Fibroblast of the aortic adventitia (primary cell): ENCODE measurements at places on chromosomes 13 and 19.

DNA sequence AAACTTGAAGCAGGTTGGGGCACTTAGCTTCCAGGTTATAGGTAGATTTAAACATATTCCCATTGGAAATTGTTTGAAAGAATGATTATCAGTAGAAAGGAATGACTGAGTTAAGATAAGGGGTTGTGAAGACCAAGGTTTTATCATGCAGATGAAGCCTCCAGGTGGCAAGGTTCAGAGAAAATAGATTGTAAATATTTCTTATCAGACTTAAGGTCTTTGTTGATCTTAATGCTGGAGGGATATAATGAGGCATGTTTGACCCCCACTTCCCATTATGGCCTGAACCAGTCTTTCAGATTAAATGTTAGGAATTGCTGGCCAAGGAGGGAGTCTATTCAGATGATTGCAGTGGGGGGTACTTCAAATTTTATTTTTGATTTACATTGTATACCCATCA is 1486.5 kb upstream of the PRR20A start:
- DNase-seq, result no peak

DNA sequence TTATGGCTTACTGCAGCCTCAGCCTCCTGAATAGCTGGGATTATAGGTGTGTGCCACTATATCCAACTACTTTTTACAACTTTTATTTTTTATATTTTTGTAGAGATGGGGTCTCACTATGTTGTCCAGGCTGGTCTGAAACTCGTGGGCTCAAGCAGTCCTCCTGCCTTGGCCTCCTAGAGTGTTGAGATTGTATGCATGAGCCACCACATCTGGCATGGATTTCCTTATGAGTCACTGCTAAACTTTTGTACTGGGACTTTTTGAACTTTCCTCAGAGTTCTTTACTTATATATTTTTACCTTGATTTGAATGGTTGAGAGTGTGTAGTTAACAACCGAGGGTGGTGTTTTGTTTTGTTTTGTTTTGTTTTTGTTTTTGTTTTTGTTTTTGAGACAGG is 33.4 kb downstream of the DNAJC3 start:
- DNase-seq, result peak; percentile 69

- peak; percentile 56 for DNase-seq
Observed at GRCh38 chr13:51818781-51819511, 15.0 kb upstream of the DHRS12 start.

DNA sequence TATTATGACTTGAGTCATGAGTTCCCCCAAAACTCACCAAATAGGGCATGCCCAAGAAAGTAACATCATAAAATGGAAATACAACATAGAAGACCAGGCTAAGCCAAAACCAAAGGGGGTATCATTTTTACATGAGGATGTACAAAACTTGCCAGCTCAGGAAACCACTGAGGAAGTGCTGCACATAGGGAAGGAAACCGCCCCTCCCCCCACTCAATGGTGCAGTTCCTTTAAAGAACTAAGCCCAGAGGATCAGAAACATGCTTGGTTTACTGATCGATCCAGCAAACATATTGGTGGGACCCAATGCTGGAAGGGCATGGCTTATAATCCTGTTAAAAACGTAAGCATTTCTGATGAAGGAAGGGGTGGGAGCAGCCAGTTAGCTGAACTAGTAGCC is 4.2 kb upstream of the ZNF486 start:
- no peak for DNase-seq

- no peak for DNase-seq
Observed at GRCh38 chr19:2747349-2747748, 7.5 kb upstream of the SLC39A3 start.

DNA sequence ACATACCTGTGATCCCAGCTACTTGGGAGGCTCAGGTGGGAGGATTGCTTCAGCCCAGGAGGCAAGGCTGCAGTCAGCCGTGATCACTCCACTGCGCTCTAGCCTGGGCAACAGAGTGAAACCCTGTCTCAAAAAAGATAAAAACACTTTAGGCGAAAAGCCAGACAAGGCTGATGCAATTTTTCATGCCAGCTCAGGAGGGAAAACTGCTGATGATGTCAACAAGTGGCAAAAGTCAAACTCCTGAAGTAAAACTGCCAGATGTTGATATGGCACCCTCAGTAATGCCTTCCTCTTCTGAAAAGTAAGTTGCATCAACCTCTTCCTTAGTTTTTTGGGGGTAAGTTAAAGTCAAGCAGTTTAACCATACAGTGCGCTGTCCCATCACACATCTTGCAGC is 15.6 kb downstream of the ZNF599 start:
- no peak for DNase-seq

DNA sequence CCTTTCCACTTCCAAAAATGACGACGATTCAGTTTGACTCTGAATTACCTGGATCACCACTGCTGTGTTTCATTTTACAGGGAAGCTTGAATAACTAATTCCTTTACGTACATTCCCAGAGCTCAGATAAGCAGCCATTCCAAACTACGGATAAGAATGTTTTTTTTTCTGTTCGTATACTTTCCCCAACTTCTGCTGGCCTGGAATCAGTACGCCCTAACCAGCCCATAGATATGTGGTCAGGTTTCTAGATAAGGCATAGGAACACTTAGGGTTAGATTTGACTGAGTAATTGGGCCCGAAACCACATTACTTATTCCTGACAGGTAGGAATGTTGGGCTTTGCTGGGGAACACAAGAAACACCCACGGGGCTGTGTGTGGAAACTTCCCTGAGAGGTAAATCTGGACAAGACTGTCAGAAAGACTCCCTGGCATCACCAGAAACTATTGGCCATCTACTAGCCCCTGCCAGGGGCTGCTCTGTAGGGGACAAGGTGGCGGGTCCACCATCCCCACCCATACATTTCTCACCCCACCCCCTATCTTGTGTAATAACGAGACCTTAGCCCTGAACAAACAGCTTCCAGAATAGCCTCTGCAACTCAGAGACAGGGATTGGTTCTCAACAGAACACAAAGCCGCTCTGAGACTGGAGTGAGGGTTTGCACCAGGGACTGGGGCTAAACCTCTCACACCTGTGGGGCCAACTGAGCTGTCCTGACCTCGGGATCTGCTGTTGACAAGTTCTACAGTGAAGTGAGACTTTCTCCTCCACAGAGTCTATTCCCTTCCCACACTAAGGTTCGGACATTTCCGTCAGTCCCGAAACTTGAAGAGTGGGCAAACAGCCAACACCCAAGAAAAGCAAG is 15.6 kb downstream of the RHPN2 start:
- DNase-seq, result peak; percentile 88

DNA sequence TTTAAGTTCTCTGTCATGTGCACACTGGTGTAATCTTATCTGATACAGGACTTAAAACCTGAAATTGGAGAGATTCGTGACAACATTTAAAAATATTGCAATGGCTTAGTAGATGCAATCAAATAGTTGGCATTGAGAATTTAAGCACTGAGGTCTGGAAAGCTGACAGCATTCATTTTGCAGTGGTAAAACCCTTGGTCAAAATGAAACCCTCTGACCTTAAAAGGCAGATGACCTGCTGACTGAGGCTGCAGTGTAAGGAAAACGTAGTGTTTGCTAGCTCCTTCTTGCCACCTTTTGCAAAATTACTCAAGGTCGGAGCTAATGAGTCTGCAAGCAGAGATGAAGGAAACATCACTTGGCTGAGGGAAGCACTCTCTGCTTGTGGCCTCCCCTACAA is 150.6 kb downstream of the KCTD12 start:
- DNase-seq, result peak; percentile 36

GRCh38 chr13:64338671-64339070 is 2891.5 kb downstream of the PCDH9 start:
- no peak for DNase-seq

DNA sequence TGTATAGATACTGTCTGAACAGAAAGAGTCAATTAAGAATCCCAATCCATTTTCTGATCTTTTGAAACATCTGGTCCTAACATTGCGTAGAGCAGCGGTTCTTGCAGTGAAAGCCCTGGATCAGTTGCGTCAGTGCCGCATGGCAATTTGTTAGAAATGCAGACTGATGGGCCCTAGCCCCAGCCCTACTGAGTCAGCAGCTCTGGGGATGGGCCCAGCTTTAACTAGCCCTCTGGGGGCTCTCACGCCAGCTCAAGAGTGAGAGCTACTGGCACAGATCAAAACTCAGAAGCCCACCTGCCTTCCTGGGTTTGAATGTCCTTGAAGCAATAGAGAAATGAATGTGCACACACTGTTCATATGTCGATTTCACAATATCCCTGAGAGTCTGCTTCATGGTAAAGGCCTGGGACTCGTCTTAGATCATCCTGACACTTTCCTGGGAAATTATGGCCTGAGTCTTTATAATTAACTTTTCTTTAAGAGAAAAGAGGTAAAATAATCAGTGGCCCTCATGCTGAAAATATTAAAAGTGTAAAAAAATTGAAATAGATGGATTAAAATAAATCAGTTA is 206.8 kb upstream of the TMTC4 start:
- DNase-seq, result no peak

DNA sequence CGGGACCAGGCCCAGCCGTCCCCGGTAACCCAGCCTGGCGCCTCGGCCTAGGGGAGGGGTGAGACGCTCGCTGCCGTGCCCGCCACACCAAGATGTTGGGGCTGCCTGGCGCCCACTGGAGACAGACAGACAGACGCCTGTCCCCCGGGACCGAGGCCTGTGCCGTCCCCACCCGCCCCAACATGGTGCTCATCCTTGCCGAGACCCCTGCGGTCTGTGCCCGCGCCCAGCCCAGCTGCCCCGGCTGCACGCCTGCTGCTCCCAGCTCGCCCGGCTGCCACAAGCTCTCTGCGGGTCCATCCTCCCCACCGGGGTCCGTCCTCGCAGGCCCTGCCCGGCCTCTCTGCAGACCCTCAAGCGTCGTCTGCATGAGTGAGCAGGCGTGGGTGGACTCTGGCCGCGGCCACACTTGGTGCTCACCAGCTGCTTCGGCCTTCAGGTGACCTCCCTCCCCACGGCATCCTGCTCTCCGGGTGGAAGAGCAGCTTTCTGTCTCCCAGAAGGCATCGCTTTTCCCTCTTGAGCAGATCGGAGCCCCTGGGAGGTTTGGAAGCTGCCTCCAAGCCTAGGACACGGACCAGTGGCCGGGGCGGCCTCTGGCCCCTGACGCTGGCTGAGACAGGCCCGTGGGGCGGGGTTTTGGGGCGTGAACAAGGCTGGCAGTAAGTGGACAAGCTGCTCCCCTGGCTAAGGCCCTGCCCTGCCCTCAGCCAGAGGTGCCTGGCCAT is 6.7 kb upstream of the TMPRSS9 start:
- no peak for DNase-seq

- no peak for DNase-seq
Observed at GRCh38 chr19:14940266-14940665, 1.0 kb upstream of the OR7C2 start.

DNA sequence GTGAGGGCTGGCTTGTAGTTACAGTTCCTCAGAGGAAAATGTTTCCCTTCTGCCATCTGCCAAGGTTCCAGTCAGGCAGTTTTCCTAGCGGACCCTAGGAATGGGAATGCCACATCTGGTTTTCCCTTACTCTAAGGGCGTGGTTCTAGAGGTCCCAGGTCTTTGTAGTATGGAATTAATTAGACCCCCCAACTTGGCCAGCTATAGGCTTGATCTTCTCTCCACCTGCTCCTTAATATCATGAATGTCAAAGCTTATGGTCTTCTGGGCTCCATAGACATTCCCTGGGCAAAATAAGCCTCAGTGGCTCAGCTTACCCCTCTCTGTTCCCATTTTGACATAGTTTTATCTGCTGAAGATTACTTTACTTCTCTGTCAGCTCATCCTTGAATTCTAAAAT is 70.0 kb downstream of the ZNF568 start:
- no peak for DNase-seq

DNA sequence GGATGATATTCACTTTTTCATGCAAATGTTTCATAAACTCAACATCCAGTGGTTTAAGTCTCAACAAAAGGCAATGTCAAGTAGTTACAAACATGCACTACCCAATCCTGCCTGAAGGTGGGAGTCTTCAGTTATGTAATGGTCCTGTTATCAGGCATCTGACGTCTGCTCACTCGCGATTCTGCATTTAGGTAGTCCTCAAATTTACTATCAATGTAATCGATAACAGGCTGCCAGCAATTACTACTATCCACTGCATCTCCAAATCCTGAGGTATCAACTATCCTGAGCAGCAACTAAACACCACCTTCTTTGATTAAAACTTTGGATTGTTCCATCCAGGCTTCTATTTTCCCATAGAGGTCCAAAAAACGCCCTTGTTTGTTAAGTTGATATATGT is 51.2 kb downstream of the NLRP12 start:
- DNase-seq, result peak; percentile 74

DNA sequence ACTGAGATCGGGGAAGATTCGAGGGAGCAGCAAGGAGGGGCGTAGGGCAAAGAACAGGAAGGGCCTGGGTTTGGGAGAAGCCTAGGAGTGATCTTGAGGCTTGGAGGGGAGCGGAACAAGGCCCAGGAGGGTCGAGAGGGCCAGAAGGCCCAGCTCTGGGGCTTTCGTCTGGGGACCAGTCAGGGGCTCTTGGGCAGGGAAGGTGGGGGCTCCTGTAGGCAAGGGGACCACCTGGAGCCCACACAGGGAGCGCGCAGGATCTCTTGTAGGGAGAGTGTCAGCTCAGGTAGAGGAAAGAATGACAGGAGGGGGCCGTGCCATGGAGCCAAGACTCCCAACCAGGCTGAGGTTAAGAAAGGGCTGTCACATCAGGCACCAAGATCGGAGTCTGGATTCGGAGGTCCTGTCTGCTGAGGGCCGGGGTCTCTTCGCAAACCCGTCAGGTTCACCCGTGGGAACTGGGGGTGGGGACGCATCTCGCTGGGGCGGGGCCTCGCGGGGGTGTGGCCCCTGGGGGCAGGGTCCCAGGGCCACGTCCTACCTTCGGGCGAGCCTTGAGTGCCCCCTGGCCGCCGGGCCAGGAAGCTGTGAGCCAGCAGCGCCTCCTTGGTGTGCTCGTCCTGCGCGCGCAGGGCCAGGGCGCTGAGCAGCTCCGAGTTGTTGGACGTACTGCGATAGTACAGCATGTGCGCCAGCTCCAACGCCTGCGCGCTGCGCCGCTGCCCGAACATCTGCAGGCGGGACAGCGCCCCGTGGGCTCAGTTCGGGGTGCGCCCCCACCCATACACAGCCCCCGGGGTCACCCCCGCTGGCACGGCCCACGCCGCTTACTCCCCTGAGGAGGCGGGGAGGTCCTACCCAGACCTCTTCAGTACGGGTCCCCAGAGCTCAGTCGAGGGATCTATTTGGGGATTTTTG is 8.4 kb downstream of the EMP3 start:
- peak; percentile 87 for DNase-seq

DNA sequence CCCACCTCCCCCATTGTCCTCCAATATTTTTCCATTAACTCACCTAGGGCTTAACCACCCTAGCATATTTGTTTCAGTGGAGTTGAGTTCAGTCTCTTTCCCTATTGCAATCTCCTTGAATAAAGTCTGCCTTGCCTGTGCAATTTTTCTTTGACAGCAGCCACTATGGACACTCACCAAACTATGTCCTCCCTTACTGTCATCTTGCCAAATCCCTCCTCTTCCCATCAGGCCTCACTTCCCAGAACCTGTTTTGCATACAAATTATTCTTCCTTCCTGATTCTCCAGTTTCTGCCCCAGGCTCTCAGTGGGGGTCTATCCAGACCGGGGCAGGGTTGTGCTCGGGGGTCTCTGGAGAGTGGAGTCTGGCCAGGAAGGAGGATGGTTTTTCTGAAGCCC is 2.2 kb upstream of the LYPD5 start:
- DNase-seq, result no peak
